LoVo (cell line): ENCODE measurements at places on chromosomes 2 and 18.
A peak's percentile ranks its signal among the peaks of the same experiment; 100 is the strongest.

DNA sequence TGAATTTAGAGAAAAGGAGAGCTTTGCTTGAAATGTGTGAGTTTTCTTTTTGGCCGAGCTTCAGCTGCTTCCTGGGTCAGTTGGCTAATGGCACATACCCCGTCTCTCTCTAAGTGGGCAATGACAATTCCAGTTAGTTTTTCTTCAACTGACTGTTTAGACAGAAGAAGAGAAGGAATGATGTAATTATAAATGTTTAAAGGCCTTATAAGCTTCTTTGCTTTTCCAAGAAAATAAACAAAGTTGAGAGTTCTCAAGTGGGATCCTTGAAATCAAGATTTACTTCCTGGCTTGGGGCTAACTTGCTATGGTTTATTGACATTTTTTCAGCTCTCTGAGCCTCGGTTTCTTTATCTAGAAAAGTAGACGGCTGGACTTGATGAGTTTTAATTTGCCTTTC lies 794.9 kb upstream of the ACVR2A start:
- DNase-seq = no peak

DNA sequence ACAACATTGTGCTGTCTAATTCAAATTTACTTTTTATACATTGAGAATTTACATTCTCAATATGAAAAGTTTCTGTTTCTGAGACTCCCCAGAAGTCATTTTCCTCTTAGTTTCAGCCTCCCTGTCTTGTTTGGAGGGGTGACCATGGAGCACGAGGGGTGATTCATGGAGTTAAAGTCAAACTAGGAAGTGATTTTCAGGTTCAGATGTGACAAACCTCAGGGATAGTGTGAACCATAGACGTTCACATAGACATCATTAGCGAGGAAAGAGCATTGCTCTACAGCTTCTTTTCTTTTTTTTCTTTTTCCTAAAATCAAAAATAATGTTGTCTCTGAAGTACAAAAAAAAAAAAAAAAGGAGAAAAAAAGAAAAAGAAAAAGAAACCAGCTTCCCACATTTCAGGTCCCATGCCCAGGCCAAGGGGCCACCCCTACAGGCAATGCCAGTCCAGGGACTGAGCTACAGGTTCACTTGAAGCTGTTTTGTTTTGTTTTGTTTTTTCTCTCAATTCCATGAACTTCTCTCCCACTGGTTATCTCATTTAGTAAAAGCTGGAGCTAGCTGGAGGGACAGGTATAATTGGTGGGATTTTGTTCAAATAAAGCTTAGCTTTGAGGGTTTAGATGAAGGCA lies 18.1 kb upstream of the LCLAT1 start:
- no peak for DNase-seq

DNA sequence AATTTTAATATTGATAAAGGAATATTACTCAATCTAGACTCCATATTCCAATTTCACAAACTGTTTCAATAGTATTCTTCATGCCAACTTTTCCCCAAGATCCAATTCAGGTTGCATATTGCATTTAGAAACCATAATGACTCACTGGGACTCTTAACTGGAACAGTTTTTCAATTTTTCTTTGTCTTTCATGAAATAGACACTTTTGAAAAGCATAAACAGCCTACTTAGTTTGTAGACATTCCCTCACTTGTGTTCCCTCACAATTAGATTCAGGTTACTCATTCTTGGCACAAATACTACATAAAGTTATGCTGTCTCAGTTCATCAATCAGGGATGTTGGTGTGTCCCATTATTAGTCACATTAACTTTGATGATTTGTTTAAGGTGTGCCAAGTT lies 1768.4 kb upstream of the PIK3C3 start:
- DNase-seq = no peak

- no peak for DNase-seq
These were observed 10.2 kb downstream of the KIF5C start for GRCh38 chr2:148885209-148885608.

DNA sequence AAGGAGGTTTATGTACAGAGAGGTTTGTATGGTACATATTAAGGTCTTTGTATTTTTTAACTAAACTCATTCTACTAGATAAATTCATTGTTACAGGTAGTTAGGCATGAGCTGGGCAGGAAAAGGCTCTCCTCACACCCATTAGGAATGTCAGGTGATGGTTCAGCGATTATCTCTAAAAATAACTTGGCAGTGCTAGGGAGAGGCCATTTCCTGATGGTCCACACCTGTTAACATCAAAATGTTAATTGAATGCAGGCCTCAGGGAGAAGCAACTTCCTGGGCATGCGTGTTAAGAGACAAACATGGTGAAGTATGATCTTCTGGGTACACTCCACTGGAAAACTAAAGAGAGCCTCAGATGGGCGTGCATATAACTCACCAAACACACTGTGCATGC lies 73.6 kb downstream of the ARL6IP6 start:
- no peak for DNase-seq

DNA sequence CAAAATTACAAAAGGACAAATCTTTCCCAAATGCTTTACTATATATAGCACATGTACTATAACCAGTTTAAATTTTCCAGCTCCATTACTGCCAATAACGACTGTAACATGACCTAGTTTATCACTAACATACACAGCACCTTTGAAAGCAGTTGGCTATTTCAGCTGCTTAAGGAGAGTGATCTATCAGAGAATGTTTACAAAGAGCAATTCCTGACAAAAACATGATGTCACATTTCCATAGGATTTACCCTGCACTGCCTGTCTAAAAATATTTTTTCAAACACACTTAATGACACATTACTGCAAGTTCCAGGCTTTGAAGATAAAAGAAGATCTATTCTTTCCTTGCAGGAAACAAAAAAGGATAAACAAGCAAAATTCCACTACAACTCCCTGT lies 40.6 kb downstream of the ZNF516 start:
- DNase-seq = no peak

DNA sequence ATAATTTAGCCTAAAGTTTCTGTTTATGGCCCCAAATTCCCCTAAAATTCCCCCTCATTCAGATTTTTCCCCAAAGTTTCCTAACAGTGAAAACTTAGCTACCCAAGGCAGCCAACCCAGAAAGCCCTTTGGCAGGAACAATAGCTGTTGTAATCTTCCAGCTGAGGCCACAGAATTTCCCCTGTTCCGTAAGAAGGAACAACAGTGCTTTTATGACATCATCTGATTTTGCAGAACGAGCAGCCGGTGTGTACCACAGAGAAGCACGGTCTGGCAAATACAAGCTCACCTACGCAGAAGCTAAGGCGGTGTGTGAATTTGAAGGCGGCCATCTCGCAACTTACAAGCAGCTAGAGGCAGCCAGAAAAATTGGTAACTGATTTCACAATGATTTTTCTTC lies 6.3 kb downstream of the TNFAIP6 start:
- DNase-seq = no peak

GRCh38 chr2:111634995-111635538 lies 248.9 kb downstream of the ANAPC1 start:
- no peak for DNase-seq

DNA sequence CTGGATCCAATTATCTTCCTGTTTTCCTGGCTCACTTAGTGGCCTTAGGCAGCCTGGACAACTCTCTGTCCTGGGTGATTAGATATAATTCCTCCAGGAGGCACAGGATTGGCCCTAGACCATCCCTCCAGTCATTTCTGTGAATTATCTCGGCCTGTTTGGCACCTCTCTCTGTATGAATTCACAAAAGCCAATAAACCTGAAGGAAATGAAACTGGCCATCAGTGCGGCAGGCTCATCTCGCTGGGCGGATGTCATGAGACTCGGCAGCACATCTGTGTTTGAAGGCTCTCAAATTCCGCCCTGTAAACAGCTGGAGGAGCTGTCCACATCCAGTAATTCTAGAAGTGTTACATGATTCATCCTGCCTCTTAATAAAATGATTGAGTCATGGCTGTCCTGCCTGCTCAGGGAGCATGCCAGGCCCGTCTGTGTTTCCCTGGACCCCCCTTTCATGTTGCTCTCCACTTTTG lies 38.6 kb downstream of the ACOXL start:
- no peak for DNase-seq

GRCh38 chr2:172000696-172001361 lies 1.1 kb downstream of the METAP1D start:
- no peak for DNase-seq

DNA sequence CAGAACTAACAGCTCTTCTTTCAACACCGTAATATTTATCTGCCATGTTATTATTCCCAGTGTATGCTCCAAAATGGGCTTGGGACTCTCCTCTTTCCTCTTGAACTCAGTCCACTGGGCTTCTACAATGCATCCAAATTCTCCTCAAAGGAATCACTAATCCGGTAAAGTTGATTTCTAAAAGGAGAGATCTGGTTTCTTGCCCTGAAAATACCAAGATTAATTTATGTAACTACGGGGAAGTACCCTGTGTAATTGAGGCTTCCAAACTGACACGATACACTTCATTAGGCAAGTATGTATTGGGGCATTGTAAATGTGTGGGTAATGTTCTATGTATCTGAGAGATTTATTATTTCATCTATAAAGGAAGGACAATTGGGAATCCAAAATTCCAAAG lies 5.7 kb downstream of the NCKAP5 start:
- no peak for DNase-seq

GRCh38 chr2:12014088-12014960 lies 267.9 kb downstream of the LPIN1 start:
- peak; percentile 16 for DNase-seq

DNA sequence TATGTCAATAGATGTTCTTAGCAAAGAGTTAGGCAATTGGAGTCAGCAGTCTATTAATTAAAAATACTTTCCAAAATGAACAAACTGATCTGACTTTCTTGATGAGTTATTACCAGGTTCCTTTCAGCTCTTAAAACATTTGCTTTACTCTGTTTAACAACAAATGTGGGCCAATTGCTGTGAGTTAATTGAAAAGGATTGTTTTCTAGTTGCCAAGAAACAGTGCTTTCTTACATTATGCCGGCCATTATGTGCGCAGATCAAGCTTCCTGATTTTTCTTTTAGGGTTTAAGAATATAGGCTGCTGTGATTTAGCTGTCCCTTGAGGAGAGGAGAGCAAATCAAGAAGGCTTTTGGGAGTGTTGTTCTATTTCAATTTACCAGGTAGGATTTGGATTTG lies 50.5 kb upstream of the ITPRID2 start:
- no peak for DNase-seq

DNA sequence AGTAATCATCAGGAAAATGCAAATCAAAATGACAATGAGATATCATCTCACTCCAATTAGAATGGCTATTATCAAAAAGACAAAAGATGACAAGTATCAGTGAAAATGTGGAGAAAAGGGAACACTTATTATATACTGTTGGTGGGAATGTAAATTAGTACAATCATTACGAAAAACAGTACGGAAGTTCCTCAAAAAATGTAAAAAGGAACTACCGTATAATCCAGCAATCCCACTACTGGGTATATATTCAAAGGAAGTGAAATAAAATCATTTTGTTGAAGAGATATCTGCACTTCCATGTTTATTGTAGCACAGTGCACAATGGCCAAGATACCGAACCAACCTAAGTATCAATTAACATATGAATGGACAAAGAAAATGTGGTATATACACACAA lies 52.4 kb upstream of the TEX51 start:
- no peak for DNase-seq

GRCh38 chr2:202270487-202270886 lies 4.9 kb downstream of the NOP58 start:
- no peak for DNase-seq

DNA sequence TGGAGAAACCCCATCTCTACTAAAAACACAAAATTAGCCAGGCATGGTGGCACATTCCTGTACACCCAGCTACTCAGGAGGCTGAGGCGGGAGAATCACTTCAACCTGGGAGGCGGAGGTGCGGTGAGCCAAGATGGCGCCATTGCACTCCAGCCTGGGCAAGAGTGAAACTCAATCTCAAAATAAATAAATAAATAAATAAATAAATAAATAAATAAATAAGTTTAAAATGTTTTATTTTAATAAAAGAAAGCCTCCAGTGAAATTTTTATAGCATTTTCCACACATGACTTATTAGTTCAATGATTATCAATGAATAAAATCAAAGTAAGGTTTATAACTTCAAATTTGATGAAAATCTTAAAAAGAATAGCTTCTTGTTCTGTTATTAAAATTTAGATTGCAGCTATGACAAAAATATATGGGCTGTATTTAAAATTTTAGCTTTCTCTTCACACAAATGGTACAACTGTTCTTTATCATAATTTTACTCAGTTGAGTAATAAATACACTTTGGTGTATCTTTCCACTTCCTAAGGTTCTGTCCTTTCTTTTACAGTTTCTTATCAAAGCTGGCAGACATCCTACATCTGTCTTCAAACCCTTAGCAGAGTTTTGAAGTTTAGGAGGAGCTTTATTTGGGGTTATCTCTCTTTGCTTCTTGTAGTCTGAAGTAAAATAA lies 78.4 kb upstream of the ZSWIM2 start:
- DNase-seq = no peak

- DNase-seq = no peak
These were observed 84.6 kb upstream of the RFX8 start for GRCh38 chr2:101559551-101559950.

DNA sequence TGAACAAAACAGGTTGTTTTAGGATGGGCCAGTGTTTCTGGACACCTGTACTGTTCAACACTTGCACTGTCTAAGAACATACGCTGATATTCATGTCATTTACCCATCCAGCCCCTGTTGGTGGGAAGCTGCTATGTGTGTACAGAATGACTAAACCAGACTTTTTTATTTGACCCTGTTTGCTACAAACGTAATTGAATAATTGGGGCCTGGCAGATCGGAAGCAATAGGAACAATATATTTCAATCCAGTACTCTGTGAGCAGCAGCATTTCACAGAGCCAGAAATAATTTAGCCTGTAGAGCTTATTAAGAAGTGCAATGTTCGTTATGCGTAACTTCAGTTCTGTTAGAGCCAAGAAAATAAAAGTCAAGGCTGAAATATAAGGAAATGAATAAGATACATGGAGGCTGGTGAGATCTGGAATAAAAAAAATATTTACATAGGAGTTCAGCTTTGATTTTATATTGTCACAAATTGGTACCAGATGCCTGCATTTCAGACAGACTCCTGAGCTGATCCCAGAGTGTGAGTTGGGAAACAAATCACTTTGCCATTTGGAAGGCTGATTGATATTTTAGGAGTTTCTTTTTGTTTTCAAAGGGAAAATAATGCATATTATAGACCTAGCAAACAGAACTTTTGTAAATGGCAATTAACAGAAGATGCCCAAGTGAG lies 19.7 kb downstream of the CABLES1 start:
- DNase-seq = no peak

DNA sequence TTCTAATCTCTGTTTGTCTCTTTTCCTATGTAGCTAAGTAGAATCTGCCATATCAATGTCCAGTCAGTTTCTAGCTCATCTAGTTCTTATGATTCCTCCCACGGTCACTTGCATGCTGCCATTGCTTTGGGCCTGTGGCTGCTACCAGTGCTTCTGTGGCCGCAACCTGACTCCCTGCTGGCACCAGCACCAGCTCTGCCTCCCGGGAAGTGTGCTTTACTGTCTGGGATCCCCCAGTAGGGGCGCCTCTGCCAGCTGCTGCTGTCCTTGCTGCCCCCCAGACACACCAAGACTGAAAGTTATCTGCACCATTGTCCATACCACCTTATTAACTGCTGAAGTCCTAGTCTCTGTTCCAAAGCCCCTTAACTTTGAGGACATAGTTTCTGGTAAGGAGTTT lies 56.3 kb downstream of the RAPGEF4 start:
- no peak for DNase-seq
